ENCODE measurements at places on chromosomes 4 and X.

- DNase-seq = no peak
These were observed 187.2 kb downstream of the AR start for GRCh38 chrX:67731061-67731460.

DNA sequence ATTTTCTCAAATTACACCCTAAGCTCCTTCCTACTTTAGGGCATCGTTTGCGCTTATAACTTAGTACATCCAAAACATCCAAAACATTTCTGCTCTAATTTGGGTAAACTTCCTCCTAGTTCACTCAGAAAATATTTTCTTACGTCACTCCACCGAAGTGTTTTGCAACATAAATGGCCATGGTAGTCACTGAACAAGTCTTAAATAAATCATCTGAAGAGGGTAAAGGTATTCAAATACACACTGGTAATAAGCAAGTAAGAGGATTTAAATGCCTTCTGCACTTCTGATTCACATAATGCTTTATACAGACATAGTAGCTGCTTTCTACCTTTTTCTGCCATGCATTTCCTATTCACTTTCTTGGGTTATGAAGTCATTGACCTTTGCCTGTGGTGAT, 991.9 kb downstream of the NLGN4X start:
- DNase-seq = no peak

GRCh38 chr4:21117541-21118180, 417.4 kb downstream of the PACRGL start:
- no peak for DNase-seq

DNA sequence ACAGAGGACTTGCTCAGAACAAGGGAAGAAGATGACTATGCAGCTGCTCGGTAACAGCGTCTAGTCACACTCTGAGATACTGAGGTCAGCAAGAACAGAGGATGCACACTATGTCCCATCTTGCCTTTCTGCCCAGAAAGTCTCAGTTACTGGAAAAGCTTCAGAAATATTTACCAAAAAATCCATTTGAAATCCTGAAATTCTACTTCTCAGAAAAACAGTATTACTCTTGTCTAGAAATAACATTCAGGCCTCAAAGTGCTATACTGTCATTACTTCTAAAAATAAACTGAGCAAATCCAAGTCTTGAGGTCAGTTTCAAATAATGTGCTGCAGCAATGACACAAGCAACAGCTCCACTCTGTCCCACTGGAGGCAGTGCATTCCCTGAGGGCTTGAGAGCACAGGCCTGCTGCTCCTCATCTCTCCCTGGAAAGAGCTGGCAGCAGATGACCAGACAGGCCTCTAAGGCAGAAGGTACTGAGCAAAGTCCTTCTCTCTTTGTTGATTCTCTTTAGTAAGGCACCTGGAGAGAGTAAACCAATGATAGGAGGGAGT, 76.9 kb downstream of the CAMK2D start:
- DNase-seq = no peak

DNA sequence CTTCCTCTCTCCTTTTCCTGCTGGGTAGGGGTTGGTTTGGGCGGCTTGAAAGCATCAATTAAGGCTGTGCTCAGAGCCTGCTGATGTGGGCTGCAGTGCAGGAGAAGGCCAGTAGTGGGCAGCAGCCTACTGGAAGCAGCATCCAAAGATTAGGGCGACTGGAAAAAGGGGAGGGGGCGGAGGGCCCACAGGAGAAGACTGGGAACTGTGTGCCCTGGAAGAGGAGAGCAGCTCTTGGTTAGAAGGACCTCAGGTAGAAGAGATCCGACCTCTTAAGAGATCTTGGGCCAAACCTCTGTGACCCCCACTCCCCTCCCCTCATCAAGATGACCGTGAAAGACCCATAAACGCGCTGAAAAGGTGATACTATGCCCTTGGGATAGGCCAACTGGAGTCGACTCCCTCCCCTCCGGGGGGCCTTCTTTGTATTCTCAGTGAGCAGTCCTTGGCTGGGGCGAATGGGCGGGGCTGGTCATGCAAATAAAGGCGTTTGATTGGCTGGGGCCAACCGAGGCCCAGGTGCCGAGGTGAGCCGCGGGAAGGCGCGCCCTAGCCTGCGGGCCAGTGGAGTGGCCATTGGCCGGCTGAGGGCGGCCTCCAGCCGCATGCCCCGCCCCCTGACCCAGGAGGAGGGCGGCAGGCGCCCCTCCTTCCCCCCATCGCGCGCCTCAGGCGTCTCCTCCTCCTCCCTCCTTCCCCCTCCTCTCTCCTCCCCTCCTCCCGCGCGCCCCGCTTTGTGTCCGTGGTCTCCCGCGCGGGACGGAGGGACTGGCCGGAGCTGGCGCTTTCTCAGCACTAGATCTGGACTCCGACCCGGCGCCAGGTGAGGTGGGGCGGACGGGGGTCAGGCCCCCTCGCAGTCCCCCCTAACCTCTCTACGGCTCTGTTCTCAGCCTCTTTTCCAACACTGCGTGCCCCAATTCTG, 10.1 kb downstream of the DLG3 start:
- peak; percentile 32 for DNase-seq

DNA sequence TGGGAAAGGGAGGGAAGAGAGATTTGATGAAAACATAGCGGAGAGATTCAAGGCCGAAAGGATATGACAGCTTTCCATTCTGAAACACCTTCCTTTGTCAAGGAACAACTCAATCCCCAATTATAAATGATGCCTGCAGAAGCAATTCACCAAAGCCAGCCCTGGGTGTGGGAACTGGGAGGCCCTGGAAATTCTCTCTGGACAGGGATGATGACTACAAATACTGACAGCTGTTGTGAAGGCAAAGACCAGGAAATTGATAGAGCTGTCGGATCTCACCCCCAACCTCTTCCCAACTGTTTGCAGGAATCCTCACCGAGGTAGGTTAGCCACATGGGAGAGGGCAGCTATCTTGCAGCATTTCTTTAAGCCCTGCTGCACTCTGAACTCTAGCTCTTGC, 54.3 kb downstream of the CCDC149 start:
- no peak for DNase-seq

GRCh38 chr4:17092736-17093437, 194.4 kb upstream of the LDB2 start:
- DNase-seq = no peak

Data from stimulated activated CD8-positive, alpha-beta memory T cell treated with anti-CD3 and anti-CD28 coated beads, Interleukin-7, amount 100 ng/mL, for 1 hour (primary cell).